AG20443 (cell line): ENCODE measurements at places on chromosomes 6 and 20.

DNA sequence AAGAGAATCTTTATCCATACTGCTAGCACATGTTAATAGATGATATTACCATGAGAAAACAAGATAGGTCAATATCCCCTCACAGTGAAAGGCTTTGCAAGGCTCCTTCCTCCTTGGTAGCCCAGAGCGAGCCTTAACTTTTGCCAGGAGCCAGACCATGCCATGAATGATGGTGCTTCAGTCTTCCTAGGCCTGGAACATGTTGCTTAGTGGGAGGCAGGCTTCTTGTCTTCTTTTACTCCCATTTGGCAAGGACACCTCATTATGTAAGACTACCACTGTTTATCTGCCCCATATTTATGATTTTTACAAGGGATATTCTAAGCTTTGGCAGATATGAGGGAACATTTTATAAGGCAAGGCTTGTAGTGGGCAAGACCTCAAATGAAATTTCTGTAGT lies 90.8 kb downstream of the GJA1 start:
- DNase-seq, result no peak

GRCh38 chr20:43963872-43964791 lies 49.5 kb downstream of the TOX2 start:
- DNase-seq, result peak; percentile 52

GRCh38 chr6:162706232-162706631 lies 21.3 kb downstream of the PRKN start:
- DNase-seq, result peak; percentile 22

DNA sequence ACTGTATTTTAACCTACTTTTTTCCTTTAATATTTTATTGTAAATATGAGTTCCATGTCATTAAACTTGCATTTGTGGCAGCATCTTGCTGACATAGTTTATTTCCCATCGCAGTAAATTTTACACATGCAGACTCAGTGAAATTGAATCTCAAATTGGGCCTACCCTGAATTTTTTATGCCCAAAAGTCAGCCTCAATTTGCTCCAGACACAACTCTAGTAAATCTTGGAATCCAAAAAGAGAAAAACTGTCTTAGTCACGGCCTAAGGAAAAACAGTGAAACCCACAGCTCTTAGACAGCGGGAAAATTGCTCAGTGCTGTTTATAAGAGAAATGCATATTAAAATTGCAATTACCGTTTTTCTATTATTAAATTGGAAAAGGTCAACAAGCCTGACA lies 85.3 kb upstream of the PCSK2 start:
- no peak for DNase-seq

GRCh38 chr6:142944124-142945048 lies 590 bp downstream of the HIVEP2 start:
- DNase-seq, result peak; percentile 82

- DNase-seq, result peak; percentile 93
These were observed 37.5 kb upstream of the MRPS18A start for GRCh38 chr6:43724914-43725642.

DNA sequence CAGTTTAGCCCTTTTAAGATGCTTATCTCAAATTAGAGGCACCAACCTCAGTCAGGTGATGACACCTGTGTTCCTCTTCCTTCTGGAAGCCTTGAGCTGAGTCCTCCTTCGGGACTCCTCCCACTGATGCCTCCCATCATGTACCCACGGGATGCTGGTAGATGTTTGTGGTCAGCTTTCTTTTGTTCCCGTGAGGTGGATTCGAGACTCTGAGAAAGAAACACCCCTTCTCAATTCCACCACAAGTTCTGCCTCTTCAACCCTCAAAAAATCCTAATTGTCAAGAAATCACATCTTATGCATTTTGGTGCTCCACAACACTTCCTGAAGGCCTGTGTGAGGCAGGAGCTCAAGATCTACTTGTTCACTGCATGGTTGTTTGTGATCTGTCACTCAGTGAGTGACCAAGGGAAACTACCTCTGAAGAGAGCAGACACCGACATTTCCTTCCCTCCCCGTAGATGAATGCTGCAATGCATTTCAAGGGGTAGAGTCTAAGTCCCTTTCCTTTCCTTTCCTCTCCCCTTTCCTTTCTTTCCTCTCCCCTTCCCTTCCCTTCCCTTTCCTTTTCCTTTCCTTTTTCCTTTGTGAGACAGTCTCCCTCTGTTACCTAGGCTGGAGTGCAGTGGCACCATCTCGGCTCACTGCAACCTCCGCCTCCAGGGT lies 50.5 kb downstream of the PCNA start:
- DNase-seq, result no peak

- DNase-seq, result peak; percentile 51
These were observed 32.2 kb downstream of the MRAP2 start for GRCh38 chr6:84065693-84066290.

- no peak for DNase-seq
These were observed 12.8 kb upstream of the DUSP22 start for GRCh38 chr6:279341-280029.

DNA sequence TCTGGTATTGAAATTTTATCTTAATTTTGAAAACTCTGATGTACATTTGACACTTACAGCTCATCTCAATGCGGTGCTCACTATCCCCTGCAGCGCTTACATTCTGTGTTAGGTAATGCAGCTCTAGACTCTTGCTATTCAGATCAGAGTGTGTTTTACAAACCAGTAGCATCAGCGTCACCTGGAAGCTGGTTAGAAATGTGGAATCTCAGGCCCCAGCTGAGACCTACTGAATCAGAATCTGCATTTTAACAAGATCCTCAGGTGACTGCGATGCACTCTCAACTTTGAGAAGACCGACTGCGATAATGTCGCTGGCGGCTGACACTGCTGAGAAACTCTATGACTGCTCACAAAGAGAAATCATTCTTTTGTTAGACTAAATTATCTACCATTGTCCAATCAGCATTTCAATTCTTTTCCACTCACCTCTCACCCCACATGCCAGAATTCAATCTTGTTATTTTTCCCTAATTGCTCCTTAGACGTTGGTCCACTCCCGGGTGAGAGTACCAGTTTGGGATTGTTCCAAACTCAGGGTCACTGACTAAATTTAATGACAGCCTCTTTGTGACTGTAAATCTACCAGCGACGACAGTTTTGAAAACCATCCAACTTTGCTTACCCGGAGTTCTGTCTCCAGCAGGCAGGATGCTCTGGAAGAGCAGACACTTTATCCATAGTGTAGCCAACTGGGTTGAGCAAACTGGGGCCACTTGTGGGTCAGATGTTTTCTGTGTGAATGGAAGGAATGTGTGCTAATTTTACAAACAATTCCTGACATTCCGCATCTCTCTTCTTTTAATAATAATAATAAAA lies 140.1 kb upstream of the BTBD3 start:
- peak; percentile 72 for DNase-seq

GRCh38 chr20:8811801-8812594 lies 256.9 kb upstream of the PLCB4 start:
- no peak for DNase-seq

DNA sequence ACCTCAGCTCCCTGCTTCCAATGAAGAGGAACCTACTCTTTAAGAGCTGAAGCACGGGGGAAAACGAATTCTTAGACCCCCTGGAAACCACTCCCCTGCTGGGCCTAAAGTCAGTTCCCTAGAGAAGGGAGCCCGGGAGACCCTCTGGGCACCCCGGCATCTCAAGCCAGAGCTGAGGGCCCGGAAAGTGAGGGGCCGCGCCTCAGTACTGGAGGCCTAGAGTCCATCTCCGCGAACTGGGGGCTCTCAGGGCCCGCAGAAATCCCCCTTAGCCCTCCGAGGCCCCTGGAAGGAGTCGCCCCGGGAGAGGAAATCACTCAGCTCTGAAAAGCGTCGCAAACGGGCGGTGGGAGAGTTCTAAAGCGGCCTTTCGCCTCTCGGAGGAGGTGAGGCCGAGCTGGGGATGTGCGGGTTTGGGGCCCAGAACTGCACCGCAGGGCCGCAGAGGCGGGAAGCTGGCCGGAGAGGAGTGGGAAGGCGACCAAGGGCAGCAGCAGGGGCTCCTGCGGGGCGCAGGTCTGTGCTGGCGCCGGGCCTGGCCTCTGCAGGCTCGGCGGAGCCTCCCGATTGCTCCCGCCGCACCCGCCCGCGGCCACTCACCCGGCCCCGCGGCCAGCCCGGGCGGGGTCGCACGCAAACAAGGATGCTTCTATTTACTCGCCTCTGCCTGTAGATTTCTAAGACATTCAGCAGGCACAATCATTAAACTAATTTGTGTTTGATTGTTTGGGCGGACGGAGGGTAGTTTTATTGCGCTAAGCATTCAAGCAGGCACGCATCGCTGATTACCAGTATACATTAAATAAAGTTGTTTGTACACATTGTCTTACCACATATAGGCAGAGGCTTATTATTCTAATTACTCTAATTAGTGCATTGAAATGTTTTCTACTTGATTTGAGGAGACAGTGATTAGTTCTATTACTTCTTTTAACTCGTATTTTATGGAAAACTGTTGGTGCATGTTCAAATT lies 9.2 kb downstream of the POU3F2 start:
- DNase-seq, result no peak

- DNase-seq, result no peak
These were observed 123.9 kb downstream of the UNC5CL start for GRCh38 chr6:40915165-40915564.

GRCh38 chr6:53979468-53980067 lies 131.7 kb upstream of the MLIP start:
- DNase-seq, result peak; percentile 48

DNA sequence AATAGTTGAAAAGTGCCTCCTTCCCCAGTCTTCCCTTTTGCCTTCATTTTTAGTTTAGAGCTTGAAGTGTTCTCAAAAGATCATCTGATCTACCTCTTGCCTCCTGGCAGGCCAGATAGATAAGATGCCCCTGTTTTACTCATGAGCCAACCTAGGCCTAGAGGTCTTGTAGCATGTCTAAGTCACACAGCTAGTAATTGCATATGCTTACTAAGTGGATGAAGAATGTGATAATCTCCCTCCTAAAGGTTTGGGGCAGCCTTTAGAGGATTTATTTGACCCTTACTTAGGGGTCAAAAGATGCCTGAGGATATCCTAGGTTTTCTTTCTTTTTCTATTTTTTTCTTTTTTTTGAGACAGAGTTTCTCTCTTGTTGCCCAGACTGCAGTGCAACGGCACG lies 2.1 kb downstream of the C6orf141 start:
- DNase-seq, result no peak

GRCh38 chr6:166313255-166314070 lies 5.3 kb upstream of the PRR18 start:
- peak; percentile 74 for DNase-seq

GRCh38 chr20:33561692-33562601 lies 72.1 kb downstream of the CBFA2T2 start:
- peak; percentile 86 for DNase-seq

DNA sequence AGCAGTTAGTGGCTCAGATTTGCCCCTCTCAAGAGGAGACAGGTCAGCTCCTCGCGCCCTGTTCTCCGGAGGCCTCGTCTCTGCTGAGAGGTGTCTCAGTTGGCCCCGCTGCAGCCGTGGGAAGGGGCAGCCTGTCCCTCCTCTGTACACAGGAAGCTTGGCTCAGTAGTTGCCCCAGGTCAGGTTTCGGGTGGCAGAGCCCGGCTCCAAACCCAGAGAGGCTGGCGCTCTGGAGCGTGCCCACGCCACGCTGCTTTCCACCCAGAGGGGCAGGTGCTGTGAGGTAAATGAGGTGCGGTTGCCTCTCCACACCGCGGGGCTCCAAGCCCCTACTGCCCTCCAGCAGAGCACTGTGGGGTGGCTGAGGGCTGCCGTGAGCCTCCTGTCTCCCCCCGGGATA lies 16.0 kb downstream of the DYNLT1 start:
- no peak for DNase-seq

GRCh38 chr20:25269057-25269832 lies 21.4 kb downstream of the PYGB start:
- no peak for DNase-seq

DNA sequence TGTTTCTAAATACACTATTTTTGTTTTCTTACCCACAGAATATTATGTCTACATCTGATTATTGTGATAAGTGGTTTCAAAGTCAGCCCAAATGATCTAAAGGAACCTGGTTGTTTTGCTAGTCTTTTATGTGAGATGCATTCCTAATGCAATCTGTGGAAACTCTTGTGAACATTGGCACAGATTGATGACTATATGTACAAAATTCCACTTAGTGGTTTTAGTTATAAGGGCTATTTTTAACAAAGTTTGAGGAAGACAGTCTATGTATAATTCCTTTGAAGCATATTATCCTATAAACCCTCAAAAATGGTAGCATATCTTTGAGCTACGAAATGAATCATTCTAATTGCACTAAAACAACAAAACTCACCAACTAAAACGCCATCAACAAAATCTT lies 140.9 kb downstream of the GRIK2 start:
- DNase-seq, result no peak

GRCh38 chr6:142740449-142740848 lies 204.5 kb downstream of the HIVEP2 start:
- DNase-seq, result peak; percentile 58

DNA sequence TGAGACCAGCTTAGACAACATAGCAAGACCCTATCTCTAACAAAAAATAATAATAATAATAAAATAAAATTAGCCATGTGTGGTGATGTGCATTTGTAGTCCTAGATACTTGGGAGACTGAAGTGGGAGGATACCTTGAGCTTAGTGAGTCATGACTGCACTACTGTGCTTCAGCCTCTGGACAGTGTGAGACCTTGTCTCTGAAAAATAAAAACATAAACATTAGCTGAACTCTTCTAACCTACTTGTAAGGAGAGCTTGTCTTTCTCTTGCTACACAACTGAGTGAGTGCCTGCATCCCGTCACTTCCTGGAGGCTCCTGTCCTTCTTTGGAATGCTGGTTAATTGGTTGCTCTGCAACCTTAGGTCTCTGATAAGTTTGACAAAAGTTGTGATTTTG lies 5.1 kb upstream of the DBNDD2 start:
- DNase-seq, result no peak

GRCh38 chr6:157756708-157757429 lies 66.2 kb upstream of the SNX9 start:
- peak; percentile 87 for DNase-seq

DNA sequence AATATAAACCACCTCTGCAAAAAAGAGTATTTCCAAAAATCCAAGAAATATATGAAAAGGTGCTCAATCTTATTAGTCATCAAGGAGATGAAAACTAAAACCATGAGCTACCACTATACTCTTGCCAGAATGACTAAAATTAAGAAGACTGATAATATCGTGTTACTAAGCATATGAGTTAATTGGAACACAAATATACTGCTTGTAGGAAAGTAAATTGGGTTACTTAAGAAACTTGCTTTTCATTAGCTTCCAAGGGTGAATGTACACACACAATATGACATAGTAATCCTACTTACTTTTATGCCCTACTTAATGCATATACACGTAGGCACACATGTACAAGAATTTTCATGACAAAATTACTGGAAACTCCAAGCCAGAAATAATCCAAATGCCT lies 3.4 kb downstream of the THEMIS start:
- DNase-seq, result no peak

GRCh38 chr6:109478222-109478805 lies 4.7 kb downstream of the ZBTB24 start:
- DNase-seq, result no peak

GRCh38 chr20:4763723-4764510 lies 42.2 kb downstream of the PRND start:
- no peak for DNase-seq

- DNase-seq, result no peak
These were observed 15.6 kb upstream of the ZNF451 start for GRCh38 chr6:57074383-57074782.

GRCh38 chr6:45836984-45837383 lies 178.7 kb downstream of the CLIC5 start:
- no peak for DNase-seq

- DNase-seq, result no peak
These were observed 77.0 kb downstream of the SULF2 start for GRCh38 chr20:47708140-47708807.

GRCh38 chr20:59961423-59961822 lies 3.2 kb downstream of the CDH26 start:
- no peak for DNase-seq

GRCh38 chr6:116047173-116047933 lies 13.3 kb downstream of the FRK start:
- peak; percentile 36 for DNase-seq
